ENCODE measurements at places on chromosomes 7 and 10. TPM values are rescaled to one million over a fixed set of nuclear protein-coding genes. Genes with fewer than 3 reads are reported as not detected.
A peak's percentile ranks its signal among the peaks of the same experiment; 100 is the strongest.

Gene PHKG1
- polyA plus RNA-seq, result 1.0 TPM

Gene INPP5A
- polyA plus RNA-seq, result 12.4 TPM

Gene SAP25
- 3.7 TPM for polyA plus RNA-seq

- peak; percentile 58 for DNase-seq
- no peak overlapping the region for H3K27ac ChIP-seq
- peaks cover 16% of the 10 kb centered on the region for H3K36me3 ChIP-seq
- no peaks in the 10 kb centered on the region for H3K4me1 ChIP-seq
- H3K27me3 ChIP-seq, result no peaks in the 10 kb centered on the region
These were observed 257.1 kb downstream of the GLI3 start for GRCh38 chr7:41979834-41980307.

DNA sequence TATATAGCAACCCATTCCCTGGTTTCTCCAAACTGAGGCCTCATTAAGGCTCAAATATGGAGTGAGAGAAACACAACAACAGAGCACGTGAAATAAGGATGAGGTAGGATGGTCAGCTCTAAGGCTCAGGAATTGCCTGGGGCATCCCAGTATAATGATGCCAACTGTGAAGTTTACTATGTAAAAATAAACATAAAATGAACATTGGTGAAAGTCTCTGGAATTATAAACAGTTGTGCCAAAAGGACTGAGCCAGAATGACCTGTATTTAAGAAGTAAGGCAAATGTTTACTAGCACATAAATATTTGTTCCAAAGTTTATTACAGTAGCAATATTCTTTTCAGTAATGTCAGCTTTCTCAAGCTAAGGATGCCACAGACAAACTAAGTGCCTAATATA lies 64.6 kb downstream of the ZNF680 start:
- H3K36me3 ChIP-seq, result no peaks in the 10 kb centered on the region
- H3K27ac ChIP-seq, result no peak overlapping the region
- H3K4me1 ChIP-seq, result no peaks in the 10 kb centered on the region
- no peak overlapping the region for H3K4me3 ChIP-seq
- DNase-seq, result no peak
- H3K27me3 ChIP-seq, result no peaks in the 10 kb centered on the region

DNA sequence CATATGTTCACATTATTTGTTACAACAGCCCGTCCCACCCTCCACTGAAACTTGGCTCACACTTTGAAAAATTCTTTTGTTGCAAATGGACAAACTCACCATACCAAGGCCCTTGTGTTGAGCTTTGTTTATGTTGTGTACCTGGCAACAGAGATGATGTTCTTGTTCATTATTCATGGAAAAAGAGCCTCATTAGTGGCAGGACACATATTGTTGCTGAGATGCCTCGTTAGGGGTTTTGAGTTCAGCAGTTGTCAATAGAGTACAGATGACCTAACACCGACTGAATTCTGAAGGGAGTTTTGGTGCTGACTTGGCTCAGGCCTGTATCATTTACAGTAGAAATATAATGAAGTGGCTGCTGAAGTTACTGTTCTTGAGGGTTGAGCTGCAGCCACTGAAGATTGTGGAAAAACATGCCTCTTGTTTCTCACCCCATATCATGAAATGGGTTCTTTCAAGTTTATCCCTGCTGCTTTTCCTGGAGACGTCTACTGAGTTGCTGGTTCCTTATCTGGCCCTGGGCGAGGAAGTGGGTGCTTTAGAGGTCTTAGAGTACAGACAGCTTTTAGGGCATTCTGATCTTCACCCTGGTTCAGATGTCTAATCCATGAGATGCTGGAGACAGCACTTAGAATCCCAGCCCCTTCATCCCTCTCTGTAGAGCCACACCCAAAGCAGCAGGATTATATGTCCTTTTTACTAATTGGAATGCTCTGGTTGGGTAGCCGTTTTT lies 149.7 kb downstream of the WNT2 start:
- H3K4me3 ChIP-seq, result no peak overlapping the region
- no peak overlapping the region for H3K27ac ChIP-seq
- peak; percentile 42 for DNase-seq
- peaks cover 3% of the 10 kb centered on the region for H3K4me1 ChIP-seq

DNA sequence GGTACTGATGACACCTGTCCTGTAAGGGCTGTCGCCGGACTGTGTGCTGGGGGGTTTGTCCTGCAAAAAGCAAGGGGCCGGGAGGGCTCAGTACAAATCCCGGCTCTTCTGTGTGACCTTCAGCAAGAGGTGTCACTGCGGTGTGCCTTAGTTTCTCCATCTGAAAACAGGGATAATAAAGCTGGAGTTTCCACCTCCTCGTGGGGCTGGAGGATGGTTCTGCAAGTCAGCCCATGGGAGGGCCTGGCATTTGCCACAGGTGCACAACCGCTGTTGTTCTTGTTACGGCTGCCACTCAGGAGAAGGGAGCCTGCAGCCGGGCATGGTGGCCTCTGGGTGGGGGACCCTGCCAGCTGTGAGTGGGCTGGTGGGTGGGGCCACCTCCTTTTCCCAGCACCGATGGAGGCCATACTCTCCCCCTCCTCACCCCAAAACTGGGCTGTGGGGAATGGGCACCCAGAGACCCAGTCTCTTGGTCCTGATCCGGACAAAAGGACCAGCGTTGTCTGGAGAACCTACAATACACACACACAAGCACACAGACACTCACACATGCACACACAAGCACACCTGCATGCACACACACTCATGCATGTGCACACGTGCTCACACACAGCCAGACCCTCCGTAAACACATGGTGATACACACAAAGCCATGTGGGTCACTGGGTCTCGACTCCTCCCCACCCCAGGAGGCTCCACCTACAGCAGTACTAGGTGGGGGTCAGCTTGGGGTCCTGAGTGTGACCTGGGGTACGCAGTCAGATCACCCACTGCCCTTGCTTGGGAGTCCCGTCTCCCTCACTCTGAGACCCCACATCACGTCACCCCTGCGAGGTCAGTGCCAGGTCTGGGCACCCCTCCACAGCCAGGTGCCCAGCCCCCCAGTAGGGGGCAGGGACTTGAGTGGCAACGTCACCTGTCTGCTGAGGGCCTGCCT lies 34.1 kb downstream of the ELFN1 start:
- H3K27me3 ChIP-seq, result no peaks in the 10 kb centered on the region
- no peaks in the 10 kb centered on the region for H3K4me1 ChIP-seq
- no peak overlapping the region for H3K4me3 ChIP-seq
- H3K36me3 ChIP-seq, result no peaks in the 10 kb centered on the region

GRCh38 chr7:15602236-15602635 lies 40.4 kb upstream of the AGMO start:
- DNase-seq, result peak; percentile 68
- H3K27ac ChIP-seq, result no peak overlapping the region

DNA sequence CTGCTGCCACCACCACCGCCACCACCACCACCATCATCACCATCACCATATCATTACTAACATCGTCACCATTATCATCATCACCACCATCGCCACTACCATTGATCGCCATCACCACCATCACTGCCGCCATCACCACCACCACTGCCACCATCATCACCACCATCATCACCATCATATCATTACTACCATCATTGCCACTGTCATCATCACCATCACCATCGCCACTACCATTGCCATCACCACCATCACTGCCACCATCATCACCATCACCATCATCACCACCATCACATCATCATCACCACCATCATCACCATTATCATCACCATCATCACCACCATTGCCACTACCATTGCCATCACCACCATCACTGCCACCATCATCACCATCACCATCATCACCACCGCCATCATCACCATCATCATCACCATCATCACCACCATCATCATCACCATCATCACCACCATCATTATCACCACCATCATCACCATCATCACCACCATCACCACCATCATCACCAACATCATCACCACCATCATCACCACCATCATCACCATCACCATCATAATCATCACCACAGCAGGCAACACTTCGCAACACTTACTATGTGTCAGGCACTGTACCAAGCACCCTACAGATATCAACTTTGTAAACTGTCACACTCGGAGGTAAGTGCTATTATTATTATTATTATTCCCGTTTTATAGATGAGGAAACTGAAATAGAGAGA lies 19.3 kb downstream of the NMT2 start:
- H3K27me3 ChIP-seq, result no peaks in the 10 kb centered on the region
- H3K4me1 ChIP-seq, result no peaks in the 10 kb centered on the region
- H3K4me3 ChIP-seq, result no peak overlapping the region
- no peaks in the 10 kb centered on the region for H3K36me3 ChIP-seq
